ENCODE measurements at places on chromosomes 11 and 22. TPM values are rescaled to one million over a fixed set of nuclear protein-coding genes. Genes with fewer than 3 reads are reported as not detected.

The COMMD9 gene
- total RNA-seq: 15.5 TPM

GRCh38 chr11:1086171-1087102, 11.8 kb downstream of the MUC2 start:
- H3K36me3 ChIP-seq: no peaks in the 10 kb centered on the region
- peak; percentile 53 for DNase-seq
- H3K27ac ChIP-seq: no peak overlapping the region
- H3K4me3 ChIP-seq: no peak overlapping the region
- H3K27me3 ChIP-seq: no peaks in the 10 kb centered on the region

The OR4A16 gene
- not detected for total RNA-seq

GRCh38 chr22:43833286-43834240, 21.5 kb upstream of the EFCAB6 start:
- no peaks in the 10 kb centered on the region for H3K27me3 ChIP-seq
- peak; percentile 36 for DNase-seq
- H3K4me3 ChIP-seq: no peak overlapping the region
- no peak overlapping the region for H3K27ac ChIP-seq
- no peaks in the 10 kb centered on the region for H3K36me3 ChIP-seq
- H3K4me1 ChIP-seq: no peaks in the 10 kb centered on the region

The CHST1 gene
- 1.4 TPM for total RNA-seq

DNA sequence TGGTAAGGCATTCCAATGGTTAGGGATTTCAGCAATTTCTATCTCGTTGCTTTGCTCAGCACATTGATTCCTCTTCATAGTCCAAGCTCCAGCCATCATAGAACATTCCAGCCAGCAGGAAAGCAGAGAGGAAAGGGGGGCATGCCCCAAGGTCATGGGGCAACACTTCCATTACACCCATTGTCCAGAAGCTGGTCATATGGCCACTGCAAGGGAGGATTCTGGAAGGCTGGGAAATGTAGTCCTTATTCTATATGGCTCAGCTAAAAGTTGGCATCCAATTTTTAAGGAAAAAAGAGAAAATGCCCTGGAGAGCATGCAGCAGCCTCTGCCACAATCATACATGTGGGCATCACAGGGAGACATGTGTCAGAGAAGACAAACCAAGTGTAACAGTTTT, 47.1 kb upstream of the RCN1 start:
- DNase-seq: no peak
- H3K27me3 ChIP-seq: no peaks in the 10 kb centered on the region
- no peaks in the 10 kb centered on the region for H3K36me3 ChIP-seq
- no peak overlapping the region for H3K4me3 ChIP-seq
- no peak overlapping the region for H3K27ac ChIP-seq
- no peaks in the 10 kb centered on the region for H3K4me1 ChIP-seq

GRCh38 chr11:122097419-122098001, 18.5 kb downstream of the BLID start:
- peak overlapping the region; percentile 90 for H3K27ac ChIP-seq
- peaks cover 23% of the 10 kb centered on the region for H3K4me1 ChIP-seq
- H3K4me3 ChIP-seq: peak overlapping the region; percentile 64
- DNase-seq: no peak
- H3K27me3 ChIP-seq: no peaks in the 10 kb centered on the region
- no peaks in the 10 kb centered on the region for H3K36me3 ChIP-seq

DNA sequence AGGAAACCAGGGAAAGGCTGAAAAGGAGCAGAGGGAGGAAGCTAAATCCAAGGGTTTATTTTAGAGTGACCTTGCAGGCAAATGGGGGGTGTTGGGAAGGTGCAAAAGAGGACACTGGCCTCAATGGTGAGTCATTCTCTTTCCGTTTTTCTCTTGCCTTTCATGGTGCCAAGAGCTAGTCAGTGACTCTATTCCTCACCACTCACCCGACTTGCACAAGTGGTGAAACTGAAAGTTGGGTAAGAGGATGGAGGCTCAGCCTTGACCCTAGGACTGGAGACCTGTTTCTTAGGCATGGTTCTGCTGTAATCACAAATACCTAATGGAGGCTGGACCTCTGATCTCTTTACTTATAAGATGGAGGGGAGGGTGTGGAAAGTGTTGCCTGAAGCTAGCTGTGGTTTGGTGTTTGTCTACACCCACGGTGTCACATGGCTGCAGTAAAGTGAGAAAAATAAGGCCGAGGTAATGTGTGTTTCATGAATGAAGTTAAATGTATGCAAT, 67.3 kb upstream of the CREB3L1 start:
- no peaks in the 10 kb centered on the region for H3K27me3 ChIP-seq
- no peaks in the 10 kb centered on the region for H3K36me3 ChIP-seq
- H3K27ac ChIP-seq: no peak overlapping the region
- DNase-seq: no peak

The PKDREJ gene
- total RNA-seq: 0.14 TPM

DNA sequence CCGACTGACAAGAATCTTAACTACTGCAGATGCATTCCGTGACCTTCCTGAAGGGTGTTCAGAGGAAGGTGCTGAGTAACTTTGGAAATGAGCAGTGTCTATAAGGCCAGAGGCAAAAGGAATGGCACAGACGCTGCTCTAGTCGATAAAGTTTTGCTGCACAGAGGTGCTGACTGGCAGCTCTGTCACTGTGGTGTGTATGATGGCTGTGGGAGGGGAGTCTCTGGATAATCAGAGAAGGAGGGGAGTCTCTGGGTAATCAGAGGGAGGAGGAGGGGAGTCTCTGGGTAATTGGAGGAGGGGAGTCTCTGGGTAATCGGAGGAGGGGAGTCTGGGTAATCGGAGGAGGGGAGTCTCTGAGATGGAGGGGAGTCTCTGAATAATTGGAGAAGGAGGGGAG, 18.4 kb downstream of the PTDSS2 start:
- DNase-seq: no peak
- H3K4me3 ChIP-seq: no peak overlapping the region
- peaks cover 16% of the 10 kb centered on the region for H3K4me1 ChIP-seq
- H3K27ac ChIP-seq: peak overlapping the region; percentile 80
- H3K36me3 ChIP-seq: peaks cover 7% of the 10 kb centered on the region

DNA sequence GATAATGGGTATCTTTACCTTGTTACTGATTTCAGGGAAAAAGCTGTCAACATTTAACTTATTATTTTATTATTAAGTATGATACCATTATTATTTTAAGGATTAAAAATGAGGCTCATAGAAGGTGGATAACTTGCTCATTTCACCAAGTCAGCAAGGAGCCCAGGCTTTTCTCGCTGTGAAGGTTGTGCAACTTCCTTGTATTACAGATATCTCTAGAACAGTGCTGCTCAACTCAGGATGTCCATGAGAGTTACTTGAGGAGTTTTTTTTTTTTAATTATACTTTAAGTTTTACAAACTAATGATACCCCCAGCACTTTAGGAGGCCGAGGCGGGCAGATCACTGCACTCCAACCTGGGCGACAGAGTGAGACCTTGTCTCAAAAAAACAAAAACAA, 98.2 kb downstream of the INSC start:
- H3K4me1 ChIP-seq: no peaks in the 10 kb centered on the region
- H3K27me3 ChIP-seq: no peaks in the 10 kb centered on the region
- no peak overlapping the region for H3K27ac ChIP-seq
- no peak overlapping the region for H3K4me3 ChIP-seq
- no peak for DNase-seq
